ENCODE measurements at places on chromosomes 4 and X.

DNA sequence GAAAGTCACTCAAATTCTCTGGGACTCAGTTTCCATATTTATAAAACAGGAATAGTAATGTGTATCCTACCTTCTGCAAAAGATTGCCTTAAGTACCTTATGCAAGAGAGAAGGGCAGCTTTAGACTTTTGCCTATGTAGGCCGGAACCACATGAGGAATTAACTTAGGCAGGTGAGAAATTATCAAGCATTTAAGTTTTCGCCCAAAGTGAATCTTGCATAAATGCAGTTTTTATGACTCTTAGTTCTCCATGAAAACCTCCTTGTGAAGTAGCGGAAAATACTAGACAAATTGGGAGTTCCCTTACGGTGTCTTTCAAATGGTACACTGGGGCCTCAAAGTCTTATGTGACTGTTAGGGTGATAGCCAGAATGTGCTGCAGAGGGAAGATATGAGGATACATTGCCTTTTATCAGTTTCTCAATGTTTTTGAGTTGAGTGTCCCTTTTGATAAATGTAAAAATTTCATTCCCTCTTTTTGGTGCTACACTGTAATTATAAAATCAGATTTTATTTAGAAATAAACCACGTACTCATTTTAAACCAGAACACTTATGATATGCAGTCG is 2.6 kb downstream of the SH2D1A start:
- DNase-seq, result no peak

DNA sequence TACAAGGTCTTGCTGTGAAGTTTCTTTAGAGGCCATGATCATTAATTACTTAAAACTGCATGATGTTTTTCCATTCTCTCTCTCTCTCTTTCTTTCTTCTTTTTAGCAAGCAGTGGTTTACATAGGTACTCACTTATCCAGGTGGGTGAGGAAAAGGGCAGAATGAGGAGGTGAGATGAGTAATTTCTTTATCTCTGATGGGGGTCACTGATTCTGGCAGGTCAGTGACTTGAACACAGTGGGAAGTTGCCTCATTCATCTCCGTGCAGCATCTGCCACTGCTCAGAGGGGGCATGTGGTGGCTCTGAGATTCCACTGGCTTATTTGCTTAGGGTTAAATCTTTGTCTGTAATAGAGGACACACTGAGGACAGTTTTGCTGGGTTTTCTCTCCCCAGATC is 62.6 kb downstream of the FAM114A1 start:
- DNase-seq, result no peak

- no peak for DNase-seq
These were observed 14.2 kb downstream of the DHRSX start for GRCh38 chrX:2486476-2487133.

GRCh38 chr4:156374069-156374468 is 420.4 kb upstream of the CTSO start:
- DNase-seq, result no peak

GRCh38 chrX:41963348-41963747 is 40.0 kb upstream of the CASK start:
- DNase-seq, result peak; percentile 60
